Dermis microvascular lymphatic vessel endothelial cell (primary cell): ENCODE measurements at places on chromosomes 7 and 10. TPM values are rescaled to one million over a fixed set of nuclear protein-coding genes. Genes with fewer than 3 reads are reported as not detected.

PAPOLB gene
- 0.13 and 0.25 TPM in 2 replicates for total RNA-seq

DNA sequence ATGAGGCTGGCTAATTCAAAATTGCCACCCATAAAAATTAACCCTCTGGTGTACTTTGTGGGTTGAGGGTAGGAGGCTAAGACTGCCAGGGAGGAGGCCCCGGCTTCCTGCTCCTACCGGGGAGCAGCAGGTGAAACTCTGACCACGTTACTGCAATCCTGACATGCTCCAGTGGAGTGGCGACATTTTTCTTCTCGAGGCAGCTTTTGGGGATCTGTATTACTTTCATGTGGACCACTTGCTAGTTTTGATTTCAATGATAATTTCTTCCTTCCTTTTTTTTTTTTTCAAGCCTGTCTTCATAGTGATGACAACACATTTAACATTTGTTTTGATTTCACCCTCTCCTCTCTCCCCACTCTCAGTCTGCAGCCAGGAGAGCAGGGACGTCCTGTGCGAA lies 14.6 kb downstream of the GATA3 start:
- DNase-seq = no peak

GRCh38 chr7:150330211-150330885 lies 7.0 kb upstream of the ACTR3C start:
- no peak for DNase-seq

- DNase-seq = no peak
Observed at GRCh38 chr10:21524526-21525366, 736 bp downstream of the SKIDA1 start.

SFTPA1 gene
- not detected in 2 replicates for total RNA-seq
